ENCODE measurements at places on chromosomes 5 and 9. TPM values are rescaled to one million over a fixed set of nuclear protein-coding genes. Genes with fewer than 3 reads are reported as not detected.

DNA sequence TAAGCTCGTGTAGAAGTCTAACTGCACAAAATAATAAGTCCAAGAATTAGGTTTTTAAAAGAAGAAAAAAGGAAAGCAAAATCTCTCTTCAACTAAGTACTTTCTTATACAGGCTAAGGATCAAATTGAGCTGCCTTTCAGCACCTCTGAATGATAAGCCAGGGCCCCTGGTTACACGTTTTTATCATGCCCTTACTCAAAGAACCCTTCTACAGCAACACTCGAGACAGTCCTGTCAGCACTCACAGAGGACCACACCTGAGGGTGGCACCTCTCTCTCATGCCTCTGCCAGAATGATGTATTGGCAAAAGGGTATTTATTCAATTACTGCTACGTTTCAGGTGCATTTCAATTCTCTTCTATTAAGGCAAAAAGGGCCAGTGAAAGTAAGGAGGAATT lies 150.5 kb downstream of the BNC2 start:
- no peak for ATAC-seq
- H3K27me3 ChIP-seq, result no peaks in the 10 kb centered on the region
- no peak overlapping the region for H3K4me3 ChIP-seq

DNA sequence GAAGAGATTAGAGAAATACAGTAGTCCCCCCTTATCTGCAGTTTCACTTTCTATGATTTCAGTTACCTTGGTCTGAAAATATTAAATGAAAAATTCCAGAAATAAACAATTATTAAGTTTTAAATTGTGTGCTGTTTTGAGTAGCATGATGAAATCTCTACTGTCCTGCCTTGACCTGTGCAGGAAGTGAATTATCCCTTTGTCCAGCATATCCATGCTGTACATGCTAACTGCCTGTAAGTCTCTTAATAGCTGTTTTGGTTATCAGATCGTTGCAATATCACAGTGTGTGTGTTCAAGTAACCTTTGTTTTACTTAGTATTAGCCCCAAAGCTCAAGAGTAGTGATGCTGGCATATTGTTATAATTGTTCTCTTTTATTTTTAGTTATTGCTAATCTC lies 11.2 kb upstream of the JAK2 start:
- H3K36me3 ChIP-seq, result no peaks in the 10 kb centered on the region
- H3K27ac ChIP-seq, result no peak overlapping the region
- H3K4me3 ChIP-seq, result no peak overlapping the region
- no peaks in the 10 kb centered on the region for H3K27me3 ChIP-seq

- peaks cover 4% of the 10 kb centered on the region for H3K4me1 ChIP-seq
- no peak overlapping the region for H3K27ac ChIP-seq
- peak; percentile 35 for ATAC-seq
- peaks cover 19% of the 10 kb centered on the region for H3K27me3 ChIP-seq
- peaks cover 10% of the 10 kb centered on the region for H3K36me3 ChIP-seq
Measured at GRCh38 chr9:99828417-99829176, 6.9 kb downstream of the NR4A3 start.

GRCh38 chr9:69332067-69332685 lies 7.2 kb downstream of the ENTREP1 start:
- no peak overlapping the region for H3K4me3 ChIP-seq
- ATAC-seq, result no peak
- no peaks in the 10 kb centered on the region for H3K27me3 ChIP-seq
- peaks cover 45% of the 10 kb centered on the region for H3K4me1 ChIP-seq
- H3K36me3 ChIP-seq, result no peaks in the 10 kb centered on the region

DNA sequence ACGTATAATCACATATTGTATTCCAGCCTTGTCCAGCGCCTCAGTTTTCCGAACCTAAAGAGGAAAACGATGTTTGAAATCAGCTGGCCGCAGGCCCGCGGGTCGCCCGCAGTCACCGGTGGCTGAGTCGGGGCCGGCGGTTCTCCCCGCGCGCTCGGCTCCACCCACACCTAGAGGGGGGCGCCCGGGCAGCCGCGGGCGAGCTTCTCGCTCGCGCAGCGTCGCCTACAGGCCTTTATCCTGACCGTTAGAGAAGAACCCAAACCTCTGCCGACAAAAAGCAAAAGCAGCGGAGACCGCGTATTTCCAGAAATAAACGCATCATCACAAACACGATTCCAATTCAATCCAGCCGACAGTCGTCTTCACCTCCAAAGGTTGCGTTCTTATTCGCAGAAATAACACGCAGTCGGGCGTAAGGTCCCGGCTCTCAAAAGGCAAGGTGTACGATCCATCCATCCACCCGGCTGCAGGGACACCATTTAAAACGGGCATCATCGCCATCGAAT lies 725 bp upstream of the NIPBL start:
- no peaks in the 10 kb centered on the region for H3K27me3 ChIP-seq
- H3K4me1 ChIP-seq, result peaks cover 62% of the 10 kb centered on the region
- H3K4me3 ChIP-seq, result peak overlapping the region; percentile 92
- ATAC-seq, result peak; percentile 86
- peak overlapping the region; percentile 97 for H3K27ac ChIP-seq

DNA sequence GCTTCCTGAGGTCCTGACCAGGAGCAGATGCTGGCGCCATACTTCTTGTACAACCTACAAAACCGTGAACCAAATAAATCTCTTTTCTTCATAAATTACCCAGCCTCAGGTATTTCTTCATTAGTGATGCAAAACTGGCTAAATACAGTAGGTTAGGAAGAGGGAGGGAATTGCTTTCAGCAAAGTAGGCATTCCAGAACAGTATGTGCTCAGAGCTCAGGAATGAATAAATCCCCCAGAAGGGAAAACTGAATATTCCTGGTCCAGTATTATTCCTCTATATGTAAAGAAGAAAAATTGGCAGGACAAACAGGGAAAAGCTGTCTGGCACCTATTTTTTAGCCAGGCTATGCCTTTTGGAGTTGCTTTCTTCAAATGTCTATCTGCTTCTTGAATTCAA lies 577.1 kb downstream of the PSAT1 start:
- H3K27ac ChIP-seq, result no peak overlapping the region
- H3K4me1 ChIP-seq, result no peaks in the 10 kb centered on the region
- no peaks in the 10 kb centered on the region for H3K27me3 ChIP-seq
- no peak overlapping the region for H3K4me3 ChIP-seq

DNA sequence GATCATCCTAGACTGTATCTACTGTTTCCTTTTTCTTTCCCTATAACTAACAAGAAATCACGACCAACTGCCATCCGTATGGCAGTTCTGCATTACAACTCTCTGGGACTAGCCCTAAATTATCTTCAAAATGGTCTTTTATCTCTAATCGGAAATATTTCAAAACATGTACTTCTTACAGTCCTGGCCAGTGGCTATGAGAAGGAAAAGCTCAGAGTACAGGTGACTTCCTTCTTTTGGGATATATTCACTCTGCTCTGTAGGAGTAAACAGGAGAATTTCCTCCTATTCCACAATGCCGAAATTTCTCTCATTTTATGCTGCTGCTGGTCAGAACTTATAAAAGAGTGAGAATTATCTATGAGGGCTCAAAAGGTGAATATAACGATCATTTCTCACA lies 1.8 kb upstream of the SEPTIN8 start:
- ATAC-seq, result no peak
- no peak overlapping the region for H3K27ac ChIP-seq
- H3K4me1 ChIP-seq, result no peaks in the 10 kb centered on the region
- H3K4me3 ChIP-seq, result no peak overlapping the region

GRCh38 chr9:80934095-80934494 lies 755.3 kb downstream of the TLE1 start:
- no peak overlapping the region for H3K27ac ChIP-seq
- peaks cover 8% of the 10 kb centered on the region for H3K4me1 ChIP-seq
- no peak for ATAC-seq
- no peaks in the 10 kb centered on the region for H3K36me3 ChIP-seq
- H3K27me3 ChIP-seq, result no peaks in the 10 kb centered on the region

DNA sequence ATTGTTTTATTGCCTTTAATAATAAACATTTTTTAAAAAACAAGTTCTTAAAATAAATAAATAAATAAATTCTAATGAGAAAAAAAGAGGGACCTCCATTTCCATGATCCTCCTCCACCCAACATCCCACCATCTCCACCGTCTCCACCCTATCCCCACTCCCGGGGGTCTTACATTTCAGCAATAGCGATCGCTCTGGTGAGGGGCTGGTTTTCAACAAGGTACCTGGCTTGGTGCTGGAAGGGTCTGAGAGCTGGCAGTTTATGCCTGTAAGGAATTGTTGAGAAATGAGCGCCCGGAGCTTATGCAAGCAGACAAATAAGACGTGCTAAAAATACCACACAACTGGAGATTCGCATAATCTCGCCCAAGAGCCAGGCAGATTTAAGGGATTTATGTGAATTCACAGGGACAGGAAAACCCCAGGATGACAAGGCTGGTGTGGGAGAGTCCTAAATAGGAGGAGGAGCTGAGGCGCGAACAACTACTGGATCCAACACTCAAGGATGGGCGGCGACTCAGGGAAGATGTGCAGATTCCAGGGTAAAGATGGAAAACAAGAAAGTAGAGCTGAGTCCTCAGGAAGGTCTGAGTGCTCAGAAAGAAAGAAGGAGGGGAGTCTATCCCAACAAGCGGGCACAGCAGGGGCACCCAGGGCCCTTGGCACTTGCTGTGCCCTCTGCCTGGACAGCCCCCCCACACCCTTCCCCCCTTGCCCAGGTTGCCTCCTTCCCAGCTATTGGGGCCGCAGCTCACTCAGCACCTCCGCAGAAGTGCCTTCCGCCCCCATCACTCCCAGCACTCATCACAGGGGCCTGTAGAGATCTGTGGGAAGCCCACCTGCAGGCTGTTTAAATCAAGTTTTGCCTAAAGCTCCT lies 27.0 kb downstream of the TRIM14 start:
- H3K4me3 ChIP-seq, result no peak overlapping the region
- no peak overlapping the region for H3K27ac ChIP-seq
- H3K27me3 ChIP-seq, result peaks cover 16% of the 10 kb centered on the region
- no peak for ATAC-seq

- no peaks in the 10 kb centered on the region for H3K27me3 ChIP-seq
- ATAC-seq, result no peak
- no peak overlapping the region for H3K27ac ChIP-seq
Measured at GRCh38 chr5:72407078-72407477, 86.9 kb downstream of the PTCD2 start.

DNA sequence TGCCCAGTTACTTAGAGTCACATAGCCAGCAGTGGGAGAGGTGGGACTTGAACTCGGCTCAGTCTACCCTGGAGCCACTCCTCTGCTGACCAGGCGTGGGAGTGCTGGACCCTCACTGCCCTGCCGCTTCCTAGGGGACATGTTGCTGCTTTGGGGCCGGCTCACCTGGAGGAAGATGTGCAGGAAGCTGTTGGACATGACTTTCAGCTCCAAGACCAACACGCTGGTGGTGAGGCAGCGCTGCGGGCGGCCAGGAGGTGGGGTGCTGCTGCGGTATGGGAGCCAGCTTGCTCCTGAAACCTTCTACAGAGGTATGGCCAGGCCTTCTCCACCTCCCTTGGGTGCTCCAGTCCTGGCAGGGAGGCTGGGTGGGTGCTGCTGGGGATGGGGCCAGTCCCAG lies 3.4 kb upstream of the CACFD1 start:
- no peaks in the 10 kb centered on the region for H3K36me3 ChIP-seq
- ATAC-seq, result no peak
- H3K4me1 ChIP-seq, result peaks cover 4% of the 10 kb centered on the region
- no peaks in the 10 kb centered on the region for H3K27me3 ChIP-seq
- H3K4me3 ChIP-seq, result no peak overlapping the region

DNA sequence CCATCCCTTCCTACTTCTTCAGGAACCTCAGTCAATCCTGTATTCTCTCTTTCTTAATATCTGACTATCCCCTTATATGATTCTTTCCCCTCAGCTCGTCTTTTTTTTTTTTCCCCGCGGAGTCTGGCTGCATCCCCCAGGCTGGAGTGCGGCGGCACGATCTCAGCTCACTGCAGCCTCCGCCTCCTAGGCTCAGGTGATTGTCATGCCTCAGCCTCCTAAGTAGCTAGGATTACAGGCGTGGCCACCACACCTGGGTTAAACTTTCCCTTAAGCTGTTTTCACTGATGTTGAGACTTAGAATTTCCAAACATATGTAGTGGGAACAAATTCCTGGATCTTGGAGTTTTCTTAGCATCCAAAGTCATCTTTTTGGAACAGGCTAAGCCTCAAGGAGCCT lies 13.3 kb upstream of the RUSC2 start:
- no peaks in the 10 kb centered on the region for H3K36me3 ChIP-seq
- H3K4me1 ChIP-seq, result peaks cover 5% of the 10 kb centered on the region
- no peak overlapping the region for H3K27ac ChIP-seq

DNA sequence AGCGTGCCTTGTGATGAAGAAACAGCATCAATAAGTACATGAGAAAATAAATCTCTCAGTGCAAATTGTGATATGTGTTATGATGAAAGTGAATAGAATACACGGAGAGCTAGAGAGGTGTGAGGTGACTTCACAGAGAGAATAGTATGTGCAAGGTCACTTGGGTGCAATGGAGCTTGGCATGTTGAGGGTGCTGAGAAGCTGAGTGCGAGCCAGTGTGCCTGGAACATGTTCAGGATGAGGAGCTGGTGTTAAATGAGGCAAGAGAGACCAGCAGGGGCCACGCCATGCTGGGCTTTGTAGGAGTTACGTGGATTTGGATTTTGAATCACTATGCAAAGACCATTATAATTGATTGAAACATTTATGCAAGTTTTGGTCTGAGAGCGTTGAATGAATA lies 12.8 kb upstream of the RPS23 start:
- H3K27me3 ChIP-seq, result no peaks in the 10 kb centered on the region
- no peak overlapping the region for H3K4me3 ChIP-seq
- no peaks in the 10 kb centered on the region for H3K4me1 ChIP-seq
- no peak overlapping the region for H3K27ac ChIP-seq
- no peaks in the 10 kb centered on the region for H3K36me3 ChIP-seq

DNA sequence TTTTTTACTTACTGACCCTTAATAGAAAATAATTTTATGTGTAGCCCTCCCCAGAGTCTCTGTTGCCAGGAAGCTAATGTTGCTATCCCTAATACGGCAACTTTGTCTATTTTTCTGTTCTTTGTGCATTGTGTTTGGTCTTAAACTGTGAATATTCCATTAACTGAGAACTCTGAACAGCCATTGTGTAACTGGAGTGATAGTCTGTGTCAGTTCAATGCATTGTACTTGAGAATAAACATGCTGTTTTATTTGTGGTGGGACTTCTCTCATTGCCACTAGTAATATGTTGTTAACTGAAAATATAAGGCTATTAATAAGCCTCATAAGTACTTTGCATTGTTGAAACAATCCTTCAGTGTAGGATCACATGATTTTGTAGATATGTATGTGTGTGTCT lies 278.3 kb upstream of the DMRT1 start:
- no peaks in the 10 kb centered on the region for H3K4me1 ChIP-seq
- no peak for ATAC-seq
- H3K27ac ChIP-seq, result no peak overlapping the region
- no peaks in the 10 kb centered on the region for H3K27me3 ChIP-seq
- H3K36me3 ChIP-seq, result no peaks in the 10 kb centered on the region

GRCh38 chr5:32562843-32563242 lies 22.5 kb upstream of the SUB1 start:
- no peaks in the 10 kb centered on the region for H3K36me3 ChIP-seq
- no peak for ATAC-seq
- H3K4me1 ChIP-seq, result no peaks in the 10 kb centered on the region
- no peak overlapping the region for H3K27ac ChIP-seq
- no peak overlapping the region for H3K4me3 ChIP-seq

- no peaks in the 10 kb centered on the region for H3K36me3 ChIP-seq
- no peak overlapping the region for H3K27ac ChIP-seq
- H3K4me1 ChIP-seq, result no peaks in the 10 kb centered on the region
- ATAC-seq, result no peak
- no peaks in the 10 kb centered on the region for H3K27me3 ChIP-seq
- H3K4me3 ChIP-seq, result no peak overlapping the region
Measured at GRCh38 chr9:4127873-4128272, 172.0 kb downstream of the GLIS3 start.

Gene SCGB3A1
- total RNA-seq, result not detected

Gene PRSS3
- total RNA-seq, result not detected

Gene EIF4E1B
- not detected for total RNA-seq

Gene PCDHGA1
- total RNA-seq, result 0.67 TPM

Gene GPRIN1
- 0.16 TPM for total RNA-seq
